Suppressor macrophage (primary cell): ENCODE measurements at places on chromosomes 6 and 20.

- no peak for DNase-seq
Measured at GRCh38 chr6:31657406-31658157, 1.9 kb downstream of the APOM start.

- DNase-seq: no peak
Measured at GRCh38 chr6:75759207-75759606, 10.2 kb downstream of the MYO6 start.

DNA sequence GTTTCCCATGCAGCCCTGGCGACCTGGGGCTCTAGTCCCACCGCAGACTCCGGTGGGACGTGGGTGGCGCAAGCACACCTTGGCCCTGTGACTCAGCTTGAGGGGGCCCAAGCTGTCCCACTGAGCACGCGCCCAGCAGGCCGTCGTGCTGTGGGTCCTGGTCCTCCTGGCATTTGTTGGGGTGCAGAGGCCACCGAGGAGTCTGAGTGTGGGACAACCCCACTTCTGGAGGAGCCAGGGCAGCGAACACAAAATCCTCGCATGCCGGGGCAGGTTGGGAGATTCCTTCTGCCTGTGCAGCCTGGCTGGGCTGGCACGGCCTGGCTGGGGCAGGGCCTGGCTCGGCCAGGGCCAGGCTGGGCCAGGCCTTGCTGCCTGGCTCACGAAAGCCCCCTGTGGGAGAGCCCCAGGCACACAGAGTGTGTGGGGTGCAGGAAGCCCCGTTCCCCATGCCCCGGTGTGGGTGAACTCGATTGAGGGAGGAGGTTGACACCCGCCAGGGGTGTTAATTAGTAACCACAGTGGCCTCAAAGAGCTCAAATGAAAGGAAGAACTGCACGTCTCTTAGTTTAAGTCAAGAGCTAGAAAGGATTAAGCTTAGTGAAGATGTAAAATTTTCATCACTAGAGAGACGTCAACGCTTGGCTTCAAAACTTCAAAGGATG lies 1808.5 kb upstream of the DEFB115 start:
- no peak for DNase-seq

GRCh38 chr6:162554531-162554930 lies 173.0 kb downstream of the PRKN start:
- no peak for DNase-seq

DNA sequence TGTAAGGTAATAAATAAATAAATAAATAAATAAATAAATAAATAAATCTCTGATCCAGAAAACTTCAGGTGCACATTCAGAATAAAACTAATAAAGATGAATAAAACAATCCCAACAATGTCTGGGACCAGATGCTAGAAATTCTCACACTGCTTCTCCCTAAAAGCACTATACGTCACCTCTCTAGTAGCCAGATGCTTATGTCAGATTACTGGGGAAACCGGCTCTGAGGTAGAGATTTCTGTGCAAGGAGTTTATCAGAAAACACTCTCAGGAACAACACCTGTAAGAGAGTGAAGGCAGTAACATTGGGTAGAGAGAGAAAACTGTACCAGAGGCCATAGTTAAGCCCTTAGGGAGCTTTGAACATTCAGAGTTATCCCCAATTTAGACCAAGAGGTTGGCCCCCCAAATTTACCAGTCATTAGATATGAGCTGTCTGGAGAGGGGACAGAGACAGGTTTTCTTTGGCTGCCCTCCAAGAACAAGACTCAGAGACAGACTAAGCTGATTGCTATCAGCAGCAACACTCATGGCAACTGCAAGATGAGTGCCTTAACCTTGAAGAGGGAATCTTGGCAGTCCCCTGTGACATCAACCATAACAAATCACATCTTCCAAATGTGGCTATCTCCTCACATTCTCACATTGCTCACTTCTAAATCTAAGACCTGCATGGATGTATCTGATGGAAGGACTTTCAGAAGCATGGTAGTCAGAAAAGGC lies 151.2 kb upstream of the BMP5 start:
- no peak for DNase-seq

GRCh38 chr20:4299216-4299615 lies 283.9 kb upstream of the RNF24 start:
- DNase-seq: no peak

- no peak for DNase-seq
Measured at GRCh38 chr6:150156460-150156859, 13.6 kb downstream of the PPP1R14C start.

DNA sequence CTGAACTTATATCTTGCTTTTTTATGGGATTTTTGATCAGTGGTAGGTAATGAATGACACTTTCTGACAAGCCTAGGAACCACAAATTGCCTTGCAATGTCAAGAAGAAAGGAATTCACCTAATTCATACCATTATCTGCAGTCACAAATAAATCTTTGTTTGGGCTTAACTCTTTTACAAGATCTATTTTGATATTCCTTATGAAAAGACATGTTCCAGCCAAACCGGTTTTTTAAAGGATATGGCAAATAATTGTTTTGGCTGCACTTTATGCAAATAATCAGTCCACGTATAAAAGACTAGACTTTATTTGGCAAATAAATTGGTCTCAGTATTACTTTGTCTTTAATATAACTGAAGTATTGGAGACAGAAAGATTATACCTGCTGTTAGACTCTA lies 771.7 kb upstream of the ADGRB3 start:
- DNase-seq: no peak

DNA sequence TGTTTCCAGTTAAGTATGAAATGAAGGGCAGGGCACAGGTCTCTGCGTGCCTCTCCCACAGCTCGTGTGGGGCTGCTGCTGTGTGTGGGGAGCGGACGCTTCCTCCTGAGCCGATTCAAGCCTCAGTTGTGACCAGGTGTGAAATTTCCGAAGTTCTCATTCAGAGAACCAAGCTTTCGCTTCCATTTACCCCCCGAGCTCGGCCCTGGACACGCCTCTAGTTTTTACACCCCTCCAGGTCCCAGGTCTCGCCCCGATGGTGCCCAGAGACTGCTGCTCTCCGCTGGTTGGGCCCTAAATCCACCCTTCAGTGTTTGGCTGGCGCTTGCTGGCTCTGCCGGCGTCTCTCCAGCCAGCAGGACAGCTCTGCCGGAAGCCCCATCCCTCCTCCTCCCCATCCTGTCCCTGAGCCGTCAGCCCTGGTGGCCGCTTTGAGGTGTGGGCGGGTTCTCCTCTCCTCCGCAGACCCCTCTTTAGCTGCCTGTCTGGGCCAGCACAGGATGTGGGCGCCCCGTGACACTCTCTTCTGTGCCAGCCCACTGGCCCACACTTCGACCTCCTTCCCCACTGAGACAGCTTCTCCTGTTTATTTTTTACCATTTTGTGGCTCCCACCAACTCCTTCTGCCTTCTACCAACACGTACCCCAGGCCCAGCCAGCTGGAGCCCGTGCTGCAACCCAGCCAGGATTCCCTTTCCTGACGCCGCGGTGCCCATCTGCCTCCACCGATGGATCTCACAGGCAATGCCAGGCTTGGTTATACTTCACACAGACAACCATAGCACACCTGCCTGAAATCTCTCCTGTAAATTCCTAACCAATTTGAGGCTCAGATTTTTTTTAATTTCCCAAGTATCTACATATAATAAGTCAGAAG lies 142.8 kb downstream of the DLL1 start:
- peak; percentile 30 for DNase-seq

GRCh38 chr20:32727683-32728082 lies 15.6 kb downstream of the COMMD7 start:
- no peak for DNase-seq

GRCh38 chr6:128483472-128484135 lies 36.8 kb downstream of the PTPRK start:
- no peak for DNase-seq

- DNase-seq: no peak
Measured at GRCh38 chr6:138106665-138107077, 548 bp downstream of the PERP start.

DNA sequence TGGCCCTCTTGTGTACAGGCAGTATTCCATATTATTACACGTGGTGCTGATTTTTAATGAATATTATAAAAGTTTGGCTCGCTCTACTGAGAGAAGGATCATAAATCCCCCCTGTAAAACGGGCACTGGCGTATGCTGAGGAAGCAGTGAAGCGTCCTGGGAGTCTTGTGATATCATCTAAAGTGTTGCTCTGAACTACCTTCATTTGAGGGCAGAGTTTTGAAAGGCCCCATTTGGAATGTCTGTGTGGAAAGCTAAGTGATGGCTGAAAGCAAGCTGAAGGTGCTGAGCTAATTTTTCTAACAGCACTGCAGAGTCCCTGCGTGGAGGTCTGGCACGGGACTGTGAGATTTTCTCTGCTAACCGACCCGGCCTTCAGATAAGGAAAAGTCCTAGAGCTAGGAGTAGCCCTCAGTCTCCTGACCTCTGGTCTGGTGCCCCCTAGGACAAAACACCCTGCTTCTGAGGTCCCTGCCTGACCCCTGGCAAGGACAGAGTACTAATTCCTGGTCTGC lies 1.3 kb upstream of the BACH2 start:
- DNase-seq: no peak

DNA sequence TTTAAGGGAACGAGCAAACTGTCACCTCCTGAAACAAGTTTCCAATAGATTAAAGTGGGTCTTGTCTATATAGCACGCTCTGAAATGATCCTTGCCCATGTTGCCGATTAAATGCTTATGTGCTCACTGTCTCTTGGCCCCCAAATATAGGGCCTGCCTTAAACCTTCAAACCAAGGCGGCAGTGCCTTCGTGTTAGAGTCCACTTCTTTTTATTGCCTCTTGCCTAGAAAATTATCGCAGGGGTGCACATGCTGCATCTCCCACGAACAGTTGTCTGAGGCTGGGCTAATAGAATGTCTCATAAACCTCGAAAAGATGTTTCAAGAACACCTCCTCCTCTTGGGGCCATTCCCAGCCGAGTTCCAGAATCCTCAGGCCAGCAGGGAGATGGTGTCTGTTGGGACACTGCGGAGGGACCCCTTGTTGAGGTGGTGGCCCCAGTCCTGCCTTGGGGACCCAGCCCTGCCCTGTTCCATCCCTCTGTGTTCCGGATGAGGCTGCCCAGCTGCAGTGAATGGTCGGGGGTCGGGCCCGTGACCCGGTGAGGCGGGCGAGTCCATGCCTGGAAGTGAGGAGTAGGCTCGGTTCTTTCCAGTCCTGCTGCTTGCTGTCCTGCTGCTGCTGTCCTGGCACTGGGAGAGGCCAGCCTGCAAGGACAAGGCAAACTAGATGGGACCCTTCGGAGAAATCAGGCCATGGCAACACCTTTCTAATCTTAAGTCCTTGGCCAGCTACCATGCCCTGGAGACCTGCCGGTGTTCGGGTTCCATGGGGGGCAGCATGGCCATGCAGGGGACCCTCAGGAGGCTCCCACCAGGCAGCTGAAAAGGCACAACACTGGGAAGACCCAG lies 34.7 kb upstream of the SLCO4A1 start:
- no peak for DNase-seq

- DNase-seq: no peak
Measured at GRCh38 chr20:61045091-61045490, 207.0 kb upstream of the CDH4 start.

DNA sequence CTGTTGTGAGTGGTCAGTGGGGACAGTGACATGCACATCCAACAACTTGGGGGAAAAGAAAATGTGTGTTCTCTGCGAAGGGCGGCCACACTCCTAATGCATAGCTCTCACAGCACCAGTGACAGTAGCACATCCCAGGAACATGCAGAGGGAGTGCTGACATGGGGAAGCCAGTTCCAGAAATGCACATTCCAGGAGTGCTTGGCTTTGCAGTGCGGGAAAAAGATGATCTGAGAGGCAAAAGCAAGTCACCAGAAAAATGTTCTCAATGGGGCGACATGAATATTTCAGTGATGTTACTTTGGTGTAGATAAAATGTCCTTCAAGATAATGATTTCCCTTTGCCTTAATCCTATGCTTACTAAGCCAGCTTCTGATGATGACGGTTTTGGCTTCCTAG lies 42.9 kb upstream of the PDE10A start:
- no peak for DNase-seq
